Stimulated activated CD4-positive, alpha-beta T cell treated with anti-CD3 and anti-CD28 coated beads, Interleukin-4, amount 100 ng/mL, for 4 hours (primary cell): ENCODE measurements at places on chromosomes 4 and X.

DNA sequence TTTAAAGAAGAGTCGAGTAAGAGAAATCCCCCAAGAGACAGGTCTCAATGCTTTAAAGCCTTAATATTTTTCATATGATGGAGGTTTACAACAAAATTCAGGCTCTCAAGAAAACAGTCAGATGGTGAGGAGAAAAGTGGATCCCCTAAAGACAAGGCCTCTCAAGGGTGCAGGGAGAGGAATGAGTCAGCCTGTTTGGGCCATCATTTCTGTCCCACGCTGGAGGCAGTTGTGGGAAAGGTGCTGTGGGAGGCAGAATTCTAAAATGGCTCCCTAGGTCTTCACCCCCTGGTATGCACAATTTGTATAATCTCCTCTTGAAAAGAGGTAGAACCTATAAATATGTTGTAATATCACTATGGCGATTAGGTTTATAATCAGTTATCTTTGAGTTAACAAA, 4.6 kb upstream of the TIFA start:
- DNase-seq = no peak

DNA sequence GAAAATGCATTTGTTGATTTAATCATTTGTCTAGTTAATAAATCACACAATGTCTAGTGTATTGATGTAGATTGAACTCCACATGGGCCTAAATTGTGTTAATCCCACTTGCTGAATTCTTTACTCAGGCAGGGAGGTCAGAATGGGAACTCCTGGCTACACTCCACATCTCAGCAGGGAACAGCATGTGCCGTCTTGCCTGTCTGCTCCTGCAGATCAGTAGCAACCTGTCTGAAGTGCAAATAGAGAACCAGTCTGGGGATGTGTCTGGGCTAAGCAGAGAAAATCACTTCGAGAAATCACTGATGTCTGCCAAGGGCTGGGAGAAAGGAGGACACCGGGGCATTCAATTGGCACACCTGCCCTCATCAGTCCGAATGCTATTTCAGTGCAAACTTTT, 16.5 kb upstream of the MXRA5 start:
- no peak for DNase-seq

DNA sequence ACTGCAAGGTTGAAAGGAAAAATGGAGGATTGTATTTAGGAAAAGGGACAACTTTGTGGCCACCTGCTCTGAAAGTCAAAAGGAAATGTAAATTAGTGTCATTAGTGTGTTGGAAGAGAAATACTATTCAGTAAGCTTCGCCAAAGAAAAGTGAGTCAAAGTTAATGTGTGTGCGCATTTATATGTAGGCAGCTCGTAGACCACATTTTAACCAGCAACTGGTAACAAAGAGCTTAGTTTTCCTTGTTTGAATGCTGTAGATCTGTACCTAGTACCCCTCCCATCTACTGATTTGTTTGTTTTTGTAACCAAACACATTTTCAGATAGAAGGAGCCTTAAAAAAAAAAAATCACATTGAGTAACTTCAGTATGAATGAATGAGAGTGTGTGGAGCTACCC, 69.3 kb downstream of the GPAT3 start:
- DNase-seq = no peak

- DNase-seq = no peak
These were observed 19.0 kb downstream of the MRPL1 start for GRCh38 chr4:77881460-77882295.
